ENCODE measurements at places on chromosomes 7 and 10. TPM values are rescaled to one million over a fixed set of nuclear protein-coding genes. Genes with fewer than 3 reads are reported as not detected.

The MYPN gene
- polyA plus RNA-seq: not detected

The BAIAP2L1 gene
- 0.42 TPM for polyA plus RNA-seq

DNA sequence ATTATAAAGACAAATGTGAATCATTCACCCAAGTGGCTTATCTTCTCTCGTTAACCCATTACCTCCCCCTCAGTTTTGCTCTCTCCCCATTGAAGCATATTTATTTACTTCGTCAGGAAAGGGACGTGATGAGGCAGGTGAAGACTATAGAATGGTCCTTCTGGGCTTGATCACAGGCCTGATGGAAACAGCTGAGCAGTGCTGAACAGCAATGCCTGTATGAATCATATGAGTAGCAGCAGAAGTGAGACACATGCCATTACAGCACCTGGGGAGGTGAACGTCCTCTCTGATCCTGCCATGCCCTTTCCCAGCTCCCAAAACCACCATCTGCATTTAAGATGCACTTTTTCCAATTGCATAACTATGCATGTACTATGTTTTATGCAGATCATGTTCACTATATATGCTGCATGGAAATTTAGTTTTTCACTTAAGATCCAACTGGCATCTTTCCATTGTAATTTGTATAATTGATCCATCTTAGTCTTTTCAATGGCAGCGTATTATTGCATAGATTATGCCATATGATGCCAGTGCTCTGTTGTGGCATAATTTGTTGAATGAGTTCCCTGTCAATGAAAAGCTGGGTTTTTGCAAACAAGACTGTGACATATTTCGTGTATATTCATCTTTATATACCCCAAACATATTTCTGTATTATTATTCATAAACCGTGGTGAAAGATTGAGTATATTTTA is 105.3 kb downstream of the CXCL12 start:
- DNase-seq: no peak

DNA sequence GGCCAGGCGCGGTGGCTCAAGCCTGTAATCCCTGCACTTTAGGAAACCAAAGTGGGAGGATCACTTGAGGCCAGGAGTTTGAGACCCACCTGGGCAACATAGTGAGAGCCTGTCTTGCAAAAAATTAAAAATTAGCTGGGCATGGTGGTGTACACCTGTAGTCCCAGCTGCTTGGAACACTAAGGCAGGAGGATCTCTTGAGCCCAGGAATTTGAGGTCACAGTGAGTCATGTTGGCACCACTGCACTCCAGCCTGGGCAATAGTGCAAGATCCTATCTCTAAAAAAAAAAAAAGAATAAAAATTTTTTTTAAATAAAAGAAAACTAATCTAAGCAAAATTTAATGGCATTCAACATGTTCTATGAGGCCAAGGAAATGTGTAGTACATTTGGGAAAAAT is 44.9 kb upstream of the UBN2 start:
- no peak for DNase-seq

The AKR1C8 gene
- polyA plus RNA-seq: not detected

The MALRD1 gene
- not detected for polyA plus RNA-seq

GRCh38 chr10:130190055-130190736 is 54.0 kb downstream of the GLRX3 start:
- peak; percentile 91 for DNase-seq

DNA sequence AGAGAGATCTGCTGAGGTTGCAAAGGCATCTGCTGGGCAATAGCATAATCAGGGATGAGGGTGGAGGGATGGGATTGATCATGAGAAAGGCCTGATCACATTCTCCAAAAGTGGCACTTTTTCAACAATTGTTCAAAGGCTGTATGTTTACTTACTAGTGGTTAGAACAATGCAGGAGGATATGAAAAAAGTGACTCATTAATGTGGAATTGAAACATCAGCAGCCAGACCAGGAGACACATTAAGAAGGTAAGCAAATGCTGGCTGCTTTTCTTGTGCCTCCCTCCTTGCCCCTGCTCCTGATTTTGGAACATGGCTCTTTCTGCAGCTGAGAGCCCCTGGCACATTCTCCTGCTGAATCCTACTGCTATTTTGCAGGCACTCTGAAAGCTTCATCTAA is 63.5 kb downstream of the FAM204A start:
- no peak for DNase-seq

- DNase-seq: no peak
These were observed 693 bp downstream of the CREB5 start for GRCh38 chr7:28413011-28413410.

The FRMD4A gene
- polyA plus RNA-seq: 0.89 TPM

All from CD4-positive, alpha-beta memory T cell (primary cell).